GM06990 (cell line): ENCODE measurements at places on chromosomes 4 and X.

DNA sequence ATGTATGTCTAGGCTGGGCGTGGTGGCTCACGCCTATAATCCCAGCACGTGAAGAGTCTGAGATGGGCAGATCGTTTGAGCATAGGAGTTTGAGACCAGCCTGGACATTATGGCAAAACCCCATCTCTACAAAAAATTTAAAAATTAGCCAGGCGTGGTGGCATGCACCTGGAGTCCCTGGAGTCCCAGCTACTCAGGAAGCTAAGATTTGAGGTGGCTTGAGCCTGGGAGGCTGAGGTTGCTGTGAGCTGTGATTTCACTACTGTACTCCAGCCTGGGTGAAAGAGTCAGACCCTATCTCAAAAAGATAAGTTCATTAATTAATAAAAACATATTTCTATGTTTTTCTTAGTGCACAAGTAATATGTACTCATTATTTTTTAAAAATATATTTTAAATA is 238.1 kb downstream of the ARHGAP24 start:
- DNase-seq = no peak

DNA sequence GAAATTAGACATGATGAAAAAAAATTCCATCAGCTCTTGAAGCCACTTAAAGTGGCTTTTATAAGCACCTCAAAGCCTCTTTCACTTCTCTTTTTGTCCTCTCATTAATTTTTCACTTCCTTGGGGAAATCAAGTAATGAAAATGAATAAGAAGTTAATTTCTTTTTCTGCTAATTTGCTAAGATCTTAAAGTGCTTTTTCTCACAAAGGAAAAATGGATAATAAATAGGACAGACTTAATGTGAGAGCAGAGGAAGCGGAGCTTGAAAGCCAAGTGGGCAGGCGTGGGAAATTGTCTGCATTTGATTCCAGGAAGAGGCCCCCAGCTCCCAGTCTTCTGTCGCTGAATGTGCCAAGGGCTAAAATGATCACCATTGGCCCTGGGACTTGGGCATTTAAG is 28.6 kb downstream of the CDS1 start:
- no peak for DNase-seq

DNA sequence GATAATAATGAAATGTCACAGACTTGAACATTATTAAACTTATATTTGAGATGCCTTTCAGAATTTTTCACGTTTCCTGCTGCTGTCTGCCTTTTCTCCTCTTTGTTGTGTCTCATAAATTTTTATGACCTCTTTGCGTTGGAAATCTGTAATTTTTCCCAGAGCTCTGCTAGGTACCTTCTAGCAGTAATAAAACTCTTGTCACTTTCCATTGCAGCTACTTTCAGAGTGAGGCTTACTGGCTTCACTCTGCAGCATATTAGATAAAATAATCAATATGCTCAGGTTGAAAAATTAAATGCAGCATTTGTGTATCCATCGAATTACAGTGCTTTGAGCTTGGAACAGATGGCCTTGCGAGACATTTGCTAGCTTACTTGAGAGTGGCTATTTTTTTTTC is 689.0 kb downstream of the GRID2 start:
- no peak for DNase-seq

DNA sequence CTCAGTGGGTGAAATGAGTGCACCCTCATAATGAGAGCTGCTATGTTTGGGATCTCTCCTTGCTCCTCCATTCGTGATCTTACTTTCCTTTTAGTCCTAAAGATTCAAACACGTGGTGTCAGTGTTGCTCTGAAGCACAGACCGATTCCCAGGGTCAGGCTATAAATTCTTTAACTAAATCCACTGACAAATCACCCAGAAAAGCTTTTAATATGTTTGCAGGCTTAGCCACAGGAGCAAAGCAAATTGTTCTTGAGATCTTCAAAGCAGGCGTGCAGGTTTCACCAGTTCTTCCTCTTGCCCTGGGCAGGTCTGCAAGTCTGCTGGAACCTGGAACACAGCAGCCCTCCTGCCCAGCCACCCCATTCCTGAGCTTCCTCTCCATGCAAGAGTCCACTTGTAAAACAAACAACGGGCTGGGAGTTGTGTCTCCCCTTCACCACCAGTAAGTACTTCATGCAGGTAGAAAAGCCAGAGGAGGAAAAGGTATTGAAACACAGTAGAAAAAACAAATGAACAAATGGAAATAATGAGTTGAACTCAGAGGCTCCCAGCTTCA is 70.1 kb upstream of the ENPP6 start:
- DNase-seq = peak; percentile 55

- no peak for DNase-seq
Observed at GRCh38 chrX:10902001-10902400, 209.1 kb upstream of the HCCS start.

DNA sequence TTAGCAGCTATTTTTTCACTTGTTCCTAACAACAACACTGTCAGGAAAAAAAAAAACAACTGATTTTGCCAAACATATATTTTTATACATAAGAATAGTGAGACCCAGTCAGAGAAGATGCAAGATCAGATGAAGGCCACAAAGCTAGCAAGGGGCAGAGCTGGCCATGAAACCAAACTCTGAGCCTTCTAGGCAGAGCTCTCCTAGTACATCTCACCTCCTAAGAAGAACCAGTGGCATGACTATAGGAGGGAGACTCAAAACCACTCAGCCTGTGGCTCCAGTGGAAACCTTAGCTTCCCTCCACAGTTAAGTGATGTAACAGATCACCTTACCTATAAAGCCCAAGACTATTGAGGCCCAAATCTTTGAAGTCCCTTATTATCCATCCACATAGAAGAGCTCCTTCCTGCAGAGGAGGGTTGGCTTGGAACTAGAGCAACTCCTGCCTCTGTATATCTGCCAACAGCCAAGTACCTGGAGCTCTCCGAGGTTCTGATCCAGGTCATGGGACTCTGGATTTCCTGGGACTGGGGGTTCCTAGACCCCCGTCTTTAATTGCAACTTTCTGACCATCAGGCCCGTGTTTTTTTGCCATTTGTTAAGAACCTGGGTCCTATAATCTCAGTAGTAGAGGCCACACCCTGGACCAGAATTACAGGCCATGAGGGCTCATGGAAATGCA is 136.5 kb downstream of the SH3KBP1 start:
- DNase-seq = no peak

GRCh38 chr4:37590016-37590415 is 96.2 kb downstream of the RELL1 start:
- DNase-seq = no peak

- DNase-seq = no peak
Observed at GRCh38 chr4:159142681-159143384, 40.0 kb downstream of the RAPGEF2 start.

DNA sequence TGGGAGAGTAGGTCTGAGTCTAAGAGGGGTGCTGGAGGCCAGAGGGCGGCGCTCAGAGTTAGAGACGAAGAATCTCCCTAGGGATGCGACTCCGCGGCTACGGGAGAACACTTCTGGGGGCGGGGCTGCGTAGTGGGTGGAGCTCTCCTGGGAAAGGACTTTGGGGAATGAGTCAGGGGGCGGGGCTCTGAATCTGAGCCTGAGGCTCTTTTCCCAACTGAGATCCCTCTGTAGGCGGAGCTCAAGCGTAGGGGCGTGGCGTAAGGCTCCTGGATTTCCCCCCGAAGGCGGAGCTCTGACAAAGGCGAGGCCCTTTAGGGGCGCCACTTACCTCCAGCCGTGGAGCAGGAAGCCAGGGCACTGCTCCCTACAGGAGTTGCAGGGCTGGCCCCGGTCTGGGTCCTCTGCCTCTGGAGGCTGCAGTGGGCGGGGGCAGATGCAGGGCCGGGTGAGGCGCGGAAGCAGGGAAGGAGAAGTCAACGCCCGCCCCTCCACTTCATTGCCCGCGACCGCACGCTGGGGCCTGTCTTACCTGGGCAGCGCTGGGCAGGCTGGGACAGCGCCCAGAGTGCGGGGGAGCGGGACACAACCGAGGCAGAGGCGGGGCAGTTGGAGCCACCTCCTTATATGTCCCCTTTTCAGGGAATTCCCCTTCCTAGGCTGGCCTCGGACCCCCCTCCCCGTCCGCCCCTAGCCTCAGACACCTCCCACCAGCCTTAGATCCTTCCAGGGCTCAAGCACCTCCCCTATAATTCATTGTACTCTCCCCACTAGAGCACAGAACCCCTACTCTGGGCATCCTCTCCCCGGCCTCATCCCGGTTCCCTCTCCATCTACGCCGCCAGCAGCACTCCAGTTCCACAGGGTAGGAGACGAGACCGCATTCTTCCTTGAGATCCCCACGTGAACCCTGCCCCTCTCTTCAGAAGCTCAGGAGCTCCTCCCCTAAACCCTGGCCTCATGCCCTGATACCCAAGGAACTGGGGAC is 1.6 kb downstream of the PRICKLE3 start:
- DNase-seq = peak; percentile 53

- no peak for DNase-seq
Observed at GRCh38 chr4:74724979-74725378, 69.3 kb downstream of the BTC start.

GRCh38 chr4:174307694-174308093 is 24.0 kb downstream of the CEP44 start:
- DNase-seq = no peak

GRCh38 chr4:142574306-142574705 is 271.8 kb downstream of the INPP4B start:
- peak; percentile 47 for DNase-seq

DNA sequence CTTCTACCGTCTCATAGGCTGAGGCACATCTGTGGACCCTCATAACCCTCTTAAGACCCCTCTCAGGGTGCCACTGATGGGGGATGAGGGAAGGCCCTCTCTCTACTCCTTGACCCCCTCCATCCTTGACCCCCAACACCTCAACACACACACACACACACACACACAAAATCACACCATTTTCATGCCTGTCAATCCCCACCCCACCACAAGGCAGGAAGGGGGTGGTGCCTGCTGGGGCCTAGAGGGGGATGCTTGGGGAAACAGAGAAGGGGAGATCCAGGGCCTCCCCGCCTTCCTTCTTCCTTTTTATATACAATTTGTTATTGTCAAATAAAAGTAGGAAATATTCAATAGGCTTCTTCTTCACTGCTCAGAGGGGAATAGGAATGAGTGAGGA is 1.2 kb upstream of the EBP start:
- no peak for DNase-seq

DNA sequence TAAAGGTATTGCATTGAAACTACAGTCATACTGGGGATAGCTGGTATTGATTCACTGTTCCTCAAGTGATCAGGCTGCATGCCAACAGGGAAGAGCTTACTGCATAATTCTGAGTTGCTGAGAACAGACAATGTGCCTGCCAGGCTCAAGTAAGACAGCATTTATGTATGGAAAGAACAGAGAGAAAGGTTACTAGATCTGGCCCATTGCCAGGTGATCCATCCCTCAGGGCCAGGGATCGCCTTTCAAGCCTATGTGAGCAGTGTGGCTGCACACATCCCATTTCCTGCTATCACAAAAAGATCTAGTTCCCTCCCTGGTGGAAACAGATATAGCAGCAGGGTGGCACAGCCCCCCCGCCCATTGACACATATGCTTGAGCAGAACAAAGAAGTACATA is 254.0 kb downstream of the TMA16 start:
- DNase-seq = no peak

GRCh38 chr4:121794505-121795188 is 6.5 kb upstream of the EXOSC9 start:
- no peak for DNase-seq

DNA sequence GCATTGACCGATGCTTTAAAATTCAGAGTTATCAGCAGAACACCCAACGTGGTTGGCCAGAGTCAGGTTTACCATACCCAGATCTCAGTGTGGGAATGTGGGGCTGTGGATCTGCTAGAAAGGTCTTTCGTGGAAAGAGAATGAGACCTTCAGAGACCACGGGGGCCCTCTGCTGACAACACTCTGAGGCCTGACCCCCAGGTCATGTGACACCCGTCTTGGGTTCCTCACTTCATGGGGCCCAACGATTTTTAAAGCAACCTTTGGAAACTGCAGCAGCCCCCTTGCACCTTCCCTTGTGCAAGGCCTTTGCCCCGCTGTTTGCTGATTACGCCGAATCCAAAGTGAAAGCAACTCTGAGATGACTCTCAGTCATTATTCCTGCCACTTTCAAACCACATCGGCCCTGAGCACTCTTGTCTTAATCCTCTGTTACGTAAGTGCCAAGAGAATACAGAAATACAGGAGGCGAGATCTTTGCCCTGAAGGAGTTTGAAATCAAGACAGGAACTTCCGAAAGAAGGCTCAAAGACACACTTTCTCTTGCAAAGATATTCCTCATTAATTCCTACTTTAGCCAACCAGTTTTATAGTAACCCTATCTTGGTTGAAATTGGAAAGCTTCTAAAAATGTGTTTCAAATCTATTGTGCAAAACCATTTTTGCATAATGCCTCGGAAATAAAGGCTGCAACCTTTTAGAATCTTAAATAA is 88.3 kb downstream of the EVC2 start:
- no peak for DNase-seq

DNA sequence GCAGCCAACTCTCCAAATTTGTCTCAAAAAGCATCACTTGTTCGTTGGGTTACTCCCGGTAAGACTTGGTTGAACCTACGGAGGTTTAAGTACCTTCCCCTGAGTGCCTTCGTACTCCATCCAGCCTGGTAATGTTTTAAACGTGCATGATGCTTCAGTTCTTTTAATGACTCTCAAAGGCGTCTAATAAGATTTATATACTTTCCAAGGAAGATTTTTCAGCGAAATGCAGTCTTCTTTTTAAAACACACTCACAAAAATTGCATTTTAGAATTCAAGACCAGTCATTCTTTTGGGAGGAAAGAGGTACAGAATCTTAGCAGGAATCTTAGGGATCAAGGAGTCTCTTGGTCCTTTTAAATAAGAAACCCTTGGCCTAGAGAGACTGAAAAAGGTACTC is 430 bp upstream of the TRPC3 start:
- no peak for DNase-seq

GRCh38 chrX:137550665-137551261 is 15.2 kb upstream of the ZIC3 start:
- no peak for DNase-seq
